GM18507 (cell line): ENCODE measurements at places on chromosomes 5 and 9.

DNA sequence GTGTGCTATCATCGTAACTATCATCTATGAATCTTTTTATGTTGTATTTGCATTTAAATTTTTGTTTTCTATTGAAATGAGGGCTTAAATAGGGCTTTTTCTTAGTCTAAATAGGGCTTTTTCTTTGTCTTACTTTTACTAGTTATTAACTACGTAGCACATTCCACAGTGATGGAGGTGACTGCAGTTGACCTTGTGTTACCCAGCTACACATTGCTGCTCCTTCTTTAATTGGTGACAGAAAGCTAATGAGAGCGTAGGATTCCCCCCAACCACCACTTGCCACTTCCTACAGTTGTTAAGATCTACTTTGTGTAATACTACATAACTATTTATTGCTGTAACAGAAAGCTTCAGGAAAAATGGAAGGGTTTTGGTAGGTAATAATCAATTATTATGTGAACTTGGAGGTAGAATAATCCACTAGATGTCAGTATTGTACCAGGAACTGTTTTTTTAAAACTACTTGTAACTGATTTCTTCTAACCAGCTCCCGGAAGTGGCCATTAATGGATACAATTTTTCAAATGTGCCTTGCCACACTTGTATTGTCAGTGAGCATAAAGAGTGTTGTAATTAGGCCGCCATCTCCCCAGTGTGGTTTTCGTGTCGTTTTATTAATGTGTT is 18.0 kb downstream of the MTRR start:
- DNase-seq = no peak

DNA sequence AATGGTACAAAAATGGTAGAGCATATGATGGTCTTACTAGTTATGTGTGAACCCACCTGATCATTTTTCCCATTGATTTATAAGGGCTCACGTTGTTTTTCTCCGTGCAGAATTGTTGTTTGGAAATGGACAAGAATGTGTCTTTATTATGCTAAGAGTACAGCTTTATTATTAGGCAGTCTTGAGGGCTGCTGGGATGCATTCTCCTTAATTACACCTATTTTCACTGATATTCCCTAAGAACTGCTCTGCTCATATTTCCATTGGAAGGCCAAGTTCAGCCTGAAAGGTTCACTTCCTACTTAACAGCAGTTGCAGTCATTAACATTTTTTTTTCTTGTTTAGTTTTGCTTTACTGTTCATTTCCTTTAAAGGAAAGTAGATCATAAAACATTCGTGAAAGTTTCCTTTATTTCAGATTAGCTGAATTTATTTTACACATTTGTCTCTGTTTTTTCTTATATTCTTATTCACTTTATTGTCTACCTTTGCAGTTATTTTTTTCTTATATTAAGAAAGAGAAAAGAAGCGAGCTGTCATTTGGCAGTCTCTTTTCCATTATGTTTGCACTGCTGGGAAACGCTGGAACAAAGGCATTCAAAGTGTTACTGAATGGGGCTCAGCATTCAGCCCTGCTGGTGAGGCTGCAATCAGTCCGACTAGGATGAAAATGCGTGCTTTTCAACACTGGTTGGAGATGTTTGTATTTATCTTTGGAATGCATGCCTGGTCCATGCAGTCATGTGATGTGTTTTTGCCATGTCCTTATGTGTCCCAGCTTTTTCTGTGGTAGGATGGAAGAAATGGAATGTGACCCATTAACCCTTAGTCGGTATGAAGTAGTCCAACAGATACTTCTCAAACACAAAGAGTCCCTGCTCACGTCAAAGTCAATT is 602.7 kb upstream of the ZNF608 start:
- no peak for DNase-seq

GRCh38 chr5:109614981-109615380 is 74.7 kb upstream of the MAN2A1 start:
- no peak for DNase-seq

- DNase-seq = no peak
Measured at GRCh38 chr9:18393340-18394130, 80.4 kb upstream of the ADAMTSL1 start.

GRCh38 chr9:89640361-89640760 is 35.5 kb downstream of the GADD45G start:
- DNase-seq = no peak

GRCh38 chr5:174139623-174140022 is 94.1 kb downstream of the NSG2 start:
- no peak for DNase-seq

DNA sequence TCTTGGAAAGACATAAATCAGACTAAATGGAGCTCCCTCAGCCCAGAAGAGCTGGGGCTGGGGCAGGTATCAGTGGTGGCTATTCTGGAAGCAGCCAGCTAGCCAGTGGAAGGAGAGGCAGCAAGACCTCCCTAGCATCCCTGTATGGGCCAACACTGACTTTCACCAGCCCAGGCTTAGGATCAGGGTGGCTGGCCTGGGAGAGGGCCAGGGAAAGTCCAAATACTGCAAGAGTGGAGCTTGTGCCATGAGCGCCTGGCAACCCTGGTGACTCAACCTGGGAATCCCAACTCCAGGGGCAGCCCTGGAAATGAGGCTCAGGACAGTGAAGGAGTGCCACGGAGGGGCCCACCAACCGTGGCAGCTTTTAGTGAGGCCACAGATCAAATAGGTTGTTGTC is 7.6 kb upstream of the IRF1 start:
- no peak for DNase-seq

DNA sequence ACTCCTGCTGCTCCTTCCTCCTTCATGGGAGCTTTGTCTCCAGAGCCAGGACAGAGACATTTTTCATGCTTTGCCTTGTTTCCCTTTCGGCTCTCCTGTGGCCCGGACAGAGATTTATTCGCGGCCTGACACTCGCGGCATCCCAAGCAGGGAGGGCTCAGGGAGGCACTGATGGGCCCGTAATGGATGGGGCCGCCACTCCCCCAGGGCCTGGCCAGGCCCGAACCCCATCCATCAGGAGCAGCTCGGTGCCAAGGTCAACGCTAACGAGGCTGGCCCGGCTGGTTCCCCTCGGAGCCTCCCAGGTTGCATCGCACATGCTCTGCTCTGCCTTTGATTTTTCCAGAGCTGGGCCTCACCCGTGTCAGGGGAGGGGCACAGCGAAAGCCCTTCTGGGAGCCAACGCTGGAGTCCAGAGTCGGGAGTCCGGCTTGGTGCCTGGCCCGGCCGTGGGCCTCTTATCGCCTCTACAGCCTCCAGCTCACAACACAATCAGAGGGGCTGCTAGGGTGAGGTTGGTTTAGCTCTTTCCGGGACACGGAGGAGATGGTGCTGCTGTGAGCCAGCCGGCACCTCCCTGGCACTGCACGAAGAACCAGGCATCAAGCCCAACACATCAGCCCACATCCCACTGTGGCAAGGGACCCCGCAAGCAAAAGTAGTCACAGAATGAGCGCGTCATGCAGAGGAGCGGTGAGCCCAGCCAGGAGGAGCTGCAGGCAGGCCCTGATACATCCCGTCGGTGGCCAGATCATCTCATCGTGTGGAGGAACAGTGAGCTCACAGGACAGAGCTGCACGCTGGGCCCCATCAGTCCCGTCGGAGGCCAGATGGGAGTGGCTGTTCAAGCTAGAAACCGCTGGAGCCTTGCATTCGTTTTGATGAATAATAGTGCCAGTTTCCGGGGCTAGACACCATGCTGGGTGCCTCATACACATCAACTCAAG is 72.2 kb upstream of the BARHL1 start:
- DNase-seq = no peak

DNA sequence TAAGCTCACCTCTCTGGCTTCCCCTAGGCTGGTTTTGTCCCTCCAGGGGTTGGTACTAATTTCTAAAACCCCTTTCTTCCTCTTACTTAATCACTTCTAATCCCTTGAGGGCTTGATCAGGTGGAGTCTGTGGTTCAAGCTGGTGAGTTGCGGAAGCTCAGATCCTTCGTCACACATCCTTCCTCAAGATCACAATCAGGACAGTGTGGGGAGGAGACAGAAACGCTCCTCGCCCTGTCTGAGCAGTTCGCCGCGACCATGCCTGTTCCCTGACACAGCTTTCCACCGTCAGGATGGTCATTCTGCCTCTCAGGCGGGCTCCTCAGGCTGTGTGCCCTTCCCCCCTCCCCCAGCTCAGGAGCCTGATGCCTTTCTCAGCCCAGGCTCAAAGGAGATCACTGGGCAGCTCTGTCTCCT is 24.3 kb downstream of the CPLX2 start:
- DNase-seq = peak; percentile 47

- DNase-seq = no peak
Measured at GRCh38 chr9:71921190-71921814, 9.9 kb downstream of the C9orf85 start.

- DNase-seq = no peak
Measured at GRCh38 chr5:43192558-43193180, 644 bp downstream of the NIM1K start.

DNA sequence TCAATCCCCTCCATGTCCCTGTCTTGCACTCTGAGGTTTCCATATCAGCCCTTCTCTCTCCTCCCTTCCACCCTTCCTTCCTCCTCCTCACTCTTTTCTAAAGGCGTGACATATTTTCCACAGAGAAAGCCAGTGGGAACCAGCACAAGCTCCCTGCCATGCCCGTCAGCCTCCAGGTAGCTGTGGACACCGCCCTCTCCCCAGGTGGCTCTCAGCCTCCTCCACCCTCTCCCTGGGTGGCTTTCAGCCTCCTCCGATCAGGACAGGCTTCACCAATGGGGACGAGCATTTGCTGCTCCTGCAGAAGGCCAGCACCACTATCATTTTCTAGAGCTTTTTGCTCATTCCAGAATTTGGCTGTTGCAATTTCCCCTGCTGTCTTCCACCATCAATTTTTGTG is 236.6 kb downstream of the GADD45G start:
- no peak for DNase-seq

GRCh38 chr5:2608391-2608790 is 143.1 kb downstream of the IRX2 start:
- DNase-seq = no peak

GRCh38 chr9:127066060-127066850 is 56.2 kb downstream of the ANGPTL2 start:
- no peak for DNase-seq
